ENCODE measurements at places on chromosomes 3 and 15.

DNA sequence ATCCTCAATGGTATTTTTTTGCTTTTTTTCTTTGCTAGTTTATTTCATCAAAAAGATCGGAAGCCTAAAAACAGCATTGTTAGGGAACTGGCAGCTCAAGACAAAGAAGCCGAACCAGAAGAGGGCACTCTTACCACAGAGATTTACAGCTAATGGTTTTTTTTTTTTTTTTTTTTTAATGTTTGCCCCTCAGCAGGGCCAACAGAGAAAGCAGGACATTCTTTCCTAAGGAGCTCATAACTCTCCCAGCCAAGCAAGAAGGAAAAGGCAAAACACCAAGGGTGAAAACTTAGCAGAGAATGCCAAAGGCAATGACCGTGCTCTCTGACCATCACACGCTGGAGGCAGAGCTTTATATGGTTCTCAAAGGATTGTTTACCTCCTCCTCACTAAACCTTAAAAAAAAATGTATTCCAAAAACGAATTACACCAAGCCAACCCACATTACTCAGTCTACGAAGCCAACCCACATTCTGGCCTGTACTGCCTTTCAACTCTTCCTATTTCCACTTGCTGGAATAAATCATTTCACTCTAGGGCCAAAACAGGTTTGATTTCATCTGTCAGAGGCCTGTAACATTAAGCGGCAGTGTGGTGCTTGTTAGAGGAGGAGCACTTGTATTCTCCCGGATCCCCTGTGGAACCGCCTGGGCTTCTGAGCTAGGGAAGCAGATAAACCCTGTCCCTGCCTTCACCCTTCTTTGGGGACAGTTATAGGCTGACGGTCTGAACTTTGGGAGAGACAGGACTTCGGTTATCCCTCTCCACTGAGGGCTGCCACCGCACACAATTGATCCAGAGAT is 35.6 kb upstream of the GYG1 start:
- no peak for DNase-seq

DNA sequence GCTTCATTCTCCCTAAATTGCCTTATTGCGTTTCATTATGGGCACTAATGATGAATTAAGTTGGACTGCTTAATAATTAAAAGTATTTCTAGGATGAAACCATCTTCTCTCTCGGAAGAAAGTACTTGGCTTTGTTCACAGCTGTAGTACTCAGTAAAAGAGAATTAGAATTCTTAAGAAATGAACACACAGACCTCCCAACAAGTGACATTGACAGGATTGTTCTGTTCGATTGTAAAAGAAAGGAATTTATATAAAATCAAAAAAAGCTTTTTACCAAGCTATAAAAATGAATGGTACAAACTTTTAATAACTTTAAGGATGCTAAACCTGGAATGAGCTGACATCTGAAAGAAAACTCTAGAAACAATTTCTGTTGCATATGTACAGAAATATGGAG is 416.4 kb upstream of the THRB start:
- DNase-seq, result no peak

DNA sequence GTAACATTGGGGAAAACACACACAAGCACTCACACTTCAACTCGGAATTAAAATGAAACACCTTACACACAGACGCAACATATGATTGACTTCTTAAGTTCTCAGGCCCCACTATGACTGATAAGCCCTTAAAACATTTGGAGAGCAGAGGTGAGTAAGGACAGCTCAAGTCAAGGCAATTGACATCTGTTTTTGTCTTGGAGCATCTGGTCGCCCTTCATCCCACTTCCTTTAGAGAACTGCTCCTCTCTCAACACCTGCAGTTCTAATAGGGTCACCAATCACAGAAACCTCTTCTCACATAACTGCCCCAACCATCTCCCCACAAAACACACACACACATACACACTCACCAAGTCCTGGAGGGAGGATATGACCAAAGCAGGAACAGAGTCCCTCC is 43.4 kb downstream of the ERC2 start:
- no peak for DNase-seq

GRCh38 chr3:4517643-4518311 is 24.6 kb downstream of the ITPR1 start:
- DNase-seq, result no peak

GRCh38 chr3:30873671-30874070 is 20.8 kb downstream of the GADL1 start:
- DNase-seq, result no peak

DNA sequence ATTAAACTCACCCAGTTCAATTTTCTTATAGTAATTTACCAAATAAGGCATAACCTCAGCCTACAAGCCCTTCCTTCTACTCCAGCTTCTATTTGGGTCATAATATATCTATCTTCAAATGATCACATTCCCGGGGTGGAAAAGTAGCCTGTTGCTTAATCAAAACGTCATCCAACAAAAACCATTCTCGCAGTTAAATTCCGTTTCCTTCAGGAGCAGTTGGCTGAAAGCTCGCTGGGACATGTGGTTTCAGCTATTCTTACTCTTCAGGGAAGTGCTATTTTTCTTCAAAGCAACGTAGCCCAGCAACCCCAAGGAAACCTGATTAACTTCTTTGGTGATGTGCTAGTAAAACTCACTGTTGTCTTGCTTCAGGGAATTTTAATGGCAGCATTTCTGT is 59.6 kb downstream of the MAGI1 start:
- DNase-seq, result no peak

DNA sequence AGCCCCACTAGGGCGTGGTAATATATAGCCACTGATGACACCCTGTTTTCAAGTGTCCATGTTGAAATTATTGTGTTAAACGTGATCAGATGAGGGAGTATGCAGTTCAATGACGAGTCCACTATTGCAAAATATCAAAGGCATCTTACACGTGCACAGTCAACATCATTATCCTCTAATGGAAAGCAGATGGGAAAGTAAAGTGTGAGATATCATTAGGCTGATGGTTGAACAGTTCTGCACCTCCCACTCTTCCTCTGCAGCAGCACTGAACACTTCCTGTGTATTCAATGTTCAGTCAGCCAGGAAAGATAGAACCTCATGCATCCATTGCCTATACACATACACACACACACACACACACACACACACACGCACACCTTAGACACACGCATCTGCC is 431.8 kb upstream of the CCDC54 start:
- no peak for DNase-seq

All from stimulated activated CD8-positive, alpha-beta memory T cell treated with anti-CD3 and anti-CD28 coated beads, Interleukin-15, amount 100 ng/mL, for 24 hours (primary cell).